ENCODE measurements at places on chromosomes 2 and 18.

DNA sequence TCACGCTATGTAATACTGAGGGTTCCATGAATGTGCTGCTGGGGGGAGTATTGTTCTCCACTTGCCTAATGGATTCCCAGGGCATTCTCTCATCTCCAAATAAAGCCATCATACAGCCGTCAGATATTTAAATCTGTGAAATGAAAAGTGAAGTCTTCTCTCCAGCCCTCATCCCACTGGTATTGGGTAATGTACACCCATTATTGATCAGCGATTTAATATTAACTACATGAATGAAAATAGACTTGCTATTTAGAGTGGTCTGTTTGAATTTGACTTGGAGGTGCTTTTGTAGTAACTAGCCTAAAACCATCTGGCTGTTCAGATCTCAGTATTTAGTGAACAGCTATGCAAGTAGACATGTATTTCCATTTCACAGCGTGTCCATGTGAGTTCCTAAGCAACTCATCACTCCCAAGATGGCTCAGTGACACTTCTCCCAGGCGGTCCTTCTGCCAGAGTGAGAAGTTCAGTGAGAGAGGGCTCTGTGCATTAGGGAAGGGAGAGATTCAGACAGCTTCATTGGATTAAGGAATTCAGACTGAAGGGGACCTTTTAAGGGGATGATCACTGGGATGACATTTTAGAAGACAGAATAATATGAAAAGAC, 140.7 kb downstream of the WDSUB1 start:
- DNase-seq = no peak

DNA sequence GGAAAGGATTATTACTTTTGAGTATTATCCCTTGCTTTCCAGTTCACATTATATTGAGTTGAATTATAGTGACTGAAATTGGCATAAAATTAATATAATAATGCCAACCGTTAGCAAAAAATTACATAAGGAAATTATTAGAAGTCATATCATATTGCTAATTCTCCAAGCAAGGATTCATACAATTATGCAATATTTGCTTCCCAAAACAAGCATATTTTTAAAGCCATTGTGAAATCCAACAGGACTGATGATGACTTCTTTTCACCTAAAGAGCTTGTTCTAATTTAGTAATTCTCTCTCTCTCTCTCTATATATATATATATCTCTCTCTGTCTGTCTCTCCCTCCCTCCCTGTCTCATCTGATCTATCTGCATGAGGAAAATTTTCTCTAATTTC, 283.5 kb downstream of the DSEL start:
- DNase-seq = no peak

DNA sequence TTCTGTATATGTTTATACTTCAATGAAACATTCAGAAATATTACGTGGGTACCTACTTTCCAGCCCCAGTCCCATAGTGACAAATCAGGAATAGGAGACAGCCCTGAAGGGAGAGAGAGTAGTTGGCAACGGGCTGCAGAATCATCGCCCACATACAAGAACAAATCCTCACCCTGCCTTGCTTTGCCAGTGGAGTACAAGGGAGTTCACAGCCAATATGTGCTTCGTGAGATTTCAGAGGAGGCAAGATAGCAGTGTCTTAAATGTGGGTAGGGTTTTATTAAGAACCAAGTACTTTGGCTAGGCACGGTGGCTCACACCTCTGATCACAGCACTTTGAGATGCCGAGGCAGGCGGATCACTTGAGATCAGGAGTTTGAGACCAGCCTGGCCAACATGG, 40.3 kb upstream of the PKDCC start:
- DNase-seq = no peak

DNA sequence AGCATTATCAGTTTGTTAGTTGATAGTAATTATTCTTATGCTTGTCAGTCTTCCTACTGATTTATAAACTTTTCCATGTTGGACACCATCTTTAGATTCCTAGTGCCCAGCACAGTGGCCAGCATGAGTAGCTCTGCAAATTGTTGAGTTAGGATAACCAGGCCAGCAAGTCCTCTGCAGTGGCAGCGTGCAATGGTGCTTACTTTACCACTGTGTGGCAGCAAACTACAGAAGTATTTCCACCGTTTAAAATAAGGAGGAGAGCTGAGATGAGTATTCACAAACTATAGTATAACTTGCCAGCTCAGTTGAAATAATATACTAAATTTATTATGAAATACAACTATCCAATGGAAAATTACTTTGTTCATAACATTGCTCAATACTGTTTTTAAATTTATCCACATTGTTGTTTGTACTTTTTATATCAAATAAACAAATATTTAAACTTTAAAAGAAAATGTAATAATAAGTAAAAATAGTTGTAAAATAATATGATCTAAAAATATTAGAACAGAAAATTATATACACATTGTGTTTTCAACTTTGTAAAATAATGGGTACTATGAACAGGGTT, 9.3 kb upstream of the THADA start:
- DNase-seq = peak; percentile 46

DNA sequence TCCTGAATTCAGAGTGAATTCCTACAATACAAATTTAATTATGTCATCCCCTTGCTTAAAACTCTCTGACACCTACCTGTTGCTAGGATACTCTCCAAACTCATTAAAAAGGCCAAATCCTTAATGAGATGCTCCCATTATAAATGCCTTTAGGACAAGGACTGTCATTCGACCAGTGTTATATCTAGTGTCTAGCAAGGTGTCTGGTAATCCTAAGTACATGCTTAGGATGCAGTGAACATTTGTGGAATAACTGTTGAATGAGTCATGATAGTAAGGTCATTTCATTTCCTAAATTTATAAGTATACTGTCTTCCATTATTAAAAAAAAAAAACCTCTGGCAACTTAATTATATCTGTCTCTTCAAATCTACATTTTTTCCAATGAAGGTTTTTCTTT, 588.9 kb upstream of the NRXN1 start:
- no peak for DNase-seq

GRCh38 chr2:72149556-72150156, 2.0 kb upstream of the CYP26B1 start:
- no peak for DNase-seq

DNA sequence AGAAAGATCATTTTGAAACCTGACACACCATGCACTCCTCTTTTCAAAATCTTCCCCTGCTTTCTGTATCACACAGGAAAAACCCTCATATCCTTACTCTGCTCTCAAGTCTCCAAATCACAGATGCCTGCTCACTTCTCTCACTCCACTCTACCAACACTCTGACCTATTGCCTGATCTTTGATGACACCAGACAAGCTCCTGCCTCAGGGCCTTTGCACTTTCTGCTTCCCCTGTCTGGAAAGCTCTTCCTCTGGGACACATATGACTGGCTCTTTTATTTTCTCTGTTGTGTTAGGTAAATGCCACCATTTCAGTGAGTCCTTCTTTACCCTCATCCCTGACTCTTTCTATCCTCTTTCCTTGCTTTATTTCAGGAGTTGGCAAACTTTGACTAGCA, 1300.7 kb upstream of the ZEB2 start:
- no peak for DNase-seq

GRCh38 chr2:166424841-166425240, 49.1 kb upstream of the SCN9A start:
- no peak for DNase-seq

DNA sequence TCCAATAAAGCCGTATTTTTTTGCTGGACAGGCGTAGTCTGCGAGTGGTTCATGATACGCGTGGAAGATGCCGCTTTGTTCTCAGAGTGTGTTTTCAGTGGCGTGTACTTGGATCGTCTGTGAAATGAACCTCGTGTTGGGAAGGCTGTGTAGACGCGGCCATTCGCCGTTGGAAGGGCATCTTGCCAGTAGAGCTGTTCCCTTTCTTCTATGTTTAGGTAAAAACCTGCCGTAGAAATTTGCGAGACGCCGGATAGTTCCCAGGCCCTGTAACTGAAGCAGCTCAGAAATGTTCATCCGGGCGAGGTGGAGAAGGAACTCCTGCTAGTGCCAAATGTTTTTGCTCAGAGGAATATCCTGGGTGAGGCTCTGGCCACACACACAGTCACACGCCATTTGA, 133.6 kb downstream of the NFATC1 start:
- DNase-seq = no peak

DNA sequence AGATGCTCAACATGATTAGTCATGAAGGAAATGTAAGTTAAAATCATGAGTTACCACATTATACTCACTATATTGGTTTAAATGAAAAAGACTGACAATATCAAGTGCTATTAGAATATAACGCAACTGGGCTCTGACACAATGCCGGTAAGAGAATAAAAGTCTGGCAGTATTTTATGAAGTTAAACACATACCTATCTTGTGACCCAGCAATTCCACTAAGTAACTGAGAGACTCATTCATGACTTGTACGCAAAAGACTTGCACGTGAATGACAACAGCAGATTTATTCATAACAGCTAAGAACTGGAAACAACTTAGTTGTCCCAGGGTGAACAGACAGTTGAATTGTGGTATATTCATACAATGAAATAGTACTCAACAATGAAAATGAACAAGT, 342.1 kb downstream of the SLC4A3 start:
- no peak for DNase-seq

GRCh38 chr2:175743011-175743410, 259.1 kb downstream of the LNPK start:
- DNase-seq = no peak

DNA sequence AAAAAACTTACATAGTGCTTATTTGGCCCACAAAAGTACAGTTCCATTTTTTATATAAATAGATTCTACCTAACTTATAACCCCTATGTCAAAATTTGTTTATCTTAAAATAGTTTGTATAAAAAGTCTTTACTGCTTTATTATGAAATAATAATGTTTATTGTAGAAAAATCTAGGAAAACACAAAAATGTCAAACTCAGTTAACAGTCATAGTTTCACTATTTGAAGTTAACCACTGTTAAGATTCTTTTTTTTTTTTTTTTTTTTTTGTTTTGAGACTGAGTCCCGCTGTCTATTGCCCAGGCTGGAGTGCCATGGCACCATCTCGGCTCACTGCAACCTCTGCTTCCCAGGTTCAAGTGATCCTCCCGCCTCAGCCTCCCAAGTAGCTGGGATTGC, 26.5 kb upstream of the ABI2 start:
- no peak for DNase-seq

DNA sequence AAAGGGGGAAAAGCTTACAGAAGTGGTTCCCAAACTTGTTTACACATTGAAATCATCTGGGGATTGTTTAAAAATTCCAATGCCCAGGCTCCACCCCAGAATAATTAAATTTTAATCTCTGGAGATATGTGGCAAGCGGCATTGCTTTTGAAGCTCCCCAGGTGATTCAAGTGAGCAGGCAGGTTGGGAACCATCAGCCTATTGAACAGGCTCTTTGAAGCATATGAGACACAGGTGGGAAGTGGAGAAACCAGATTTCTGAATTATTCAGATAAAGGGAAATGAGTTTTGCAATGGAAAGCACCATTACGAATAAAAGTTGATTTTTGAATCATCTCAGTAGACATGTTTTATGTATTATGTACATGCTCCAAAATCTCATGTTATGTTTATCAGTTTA, 57.6 kb upstream of the NOSTRIN start:
- no peak for DNase-seq

DNA sequence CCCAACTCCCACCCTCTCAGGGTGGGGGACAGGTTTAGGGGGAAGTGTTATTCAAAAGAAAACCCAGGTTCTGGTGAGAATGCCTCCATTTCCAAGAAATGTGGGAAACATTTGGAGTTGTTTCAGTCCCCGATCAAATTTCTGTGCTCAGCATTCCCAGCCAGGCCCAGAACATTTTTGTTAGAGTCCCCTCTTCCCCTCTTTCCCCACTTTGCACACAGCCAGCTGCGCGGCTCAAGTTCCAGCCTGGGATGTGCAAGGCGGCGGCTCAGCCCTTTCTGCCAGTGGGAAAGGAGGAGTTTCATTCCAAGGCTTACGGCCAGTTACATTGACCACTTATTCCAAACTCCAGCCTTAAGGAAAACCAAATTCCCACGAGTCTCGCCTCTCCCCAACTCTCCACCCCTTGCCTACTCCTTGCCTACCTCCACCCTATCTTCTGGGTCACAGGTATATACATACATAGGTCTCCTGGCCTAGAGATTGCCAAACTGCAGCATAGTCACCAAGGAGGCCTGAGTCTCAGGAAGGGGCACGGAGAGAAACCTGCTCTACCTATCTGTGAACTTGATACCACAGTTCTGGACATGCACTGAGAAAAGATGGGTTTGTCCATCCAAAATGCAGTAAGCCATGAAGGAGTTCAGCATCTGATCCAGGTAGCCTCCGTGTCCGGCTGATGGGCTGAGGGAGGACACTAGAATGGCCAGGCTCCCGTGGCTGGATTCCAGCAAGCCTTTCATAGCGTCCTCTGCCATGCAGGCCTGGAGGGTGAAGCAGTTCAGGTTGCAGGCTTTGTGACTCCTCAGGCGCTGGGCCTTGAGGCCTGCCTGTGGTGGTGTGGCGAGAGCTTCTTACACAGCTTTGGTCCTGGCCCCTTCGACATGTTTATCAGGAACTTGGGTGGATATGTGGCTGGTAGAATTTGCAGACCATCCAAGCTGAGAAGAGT, 154.5 kb downstream of the ZFP36L2 start:
- DNase-seq = no peak

- DNase-seq = no peak
Measured at GRCh38 chr2:161172901-161173540, 12.8 kb downstream of the TANK start.

- DNase-seq = no peak
Measured at GRCh38 chr18:13237641-13238040, 19.1 kb downstream of the LDLRAD4 start.

Data from activated CD4-positive, alpha-beta T cell treated with anti-CD3 and anti-CD28 coated beads, Interleukin-2, amount 10 ng/mL, durations not matched to agents 7 days and 5 days (primary cell).